Motor neuron (in vitro differentiated cells): ENCODE measurements at places on chromosomes 13 and 19. TPM values are rescaled to one million over a fixed set of nuclear protein-coding genes. Genes with fewer than 3 reads are reported as not detected.

DNA sequence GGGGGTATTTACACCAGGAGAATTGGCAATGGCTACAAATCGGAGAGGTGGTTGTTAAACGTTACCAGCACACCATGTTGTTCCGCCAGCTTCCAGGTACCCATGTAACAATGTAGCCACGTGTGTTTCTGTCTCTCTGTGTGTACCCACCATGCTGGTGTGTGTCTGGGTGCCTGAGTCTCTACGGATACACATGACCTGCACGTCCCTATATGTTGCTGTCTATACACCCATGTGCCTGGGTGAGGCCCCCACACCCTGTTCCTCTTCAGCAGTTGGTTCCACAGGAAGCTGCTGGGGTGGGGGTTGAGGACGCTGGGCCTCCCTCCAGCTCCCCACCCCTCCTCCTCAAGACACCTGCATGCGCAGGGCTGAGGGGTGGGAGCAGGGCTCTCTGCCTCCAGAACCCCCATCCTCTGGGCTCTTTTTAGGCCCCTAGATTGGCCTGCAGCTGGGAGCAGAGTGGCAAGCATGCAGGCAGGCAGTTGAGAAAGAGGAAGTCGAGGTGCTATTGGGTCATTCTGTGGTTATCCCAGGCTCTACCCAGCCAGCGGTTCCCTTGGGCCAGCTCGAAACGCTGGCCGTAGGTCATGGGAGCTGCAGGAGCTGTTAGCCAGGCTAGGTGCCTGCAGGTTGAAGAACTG is at the start of gene ARHGEF18:
TSS of gene ARHGEF18 (plus strand) at position 351 of the 644 bp plus-strand sequence. CDS start 13,954 bp downstream, outside the sequence.
- no peak for ATAC-seq

DNA sequence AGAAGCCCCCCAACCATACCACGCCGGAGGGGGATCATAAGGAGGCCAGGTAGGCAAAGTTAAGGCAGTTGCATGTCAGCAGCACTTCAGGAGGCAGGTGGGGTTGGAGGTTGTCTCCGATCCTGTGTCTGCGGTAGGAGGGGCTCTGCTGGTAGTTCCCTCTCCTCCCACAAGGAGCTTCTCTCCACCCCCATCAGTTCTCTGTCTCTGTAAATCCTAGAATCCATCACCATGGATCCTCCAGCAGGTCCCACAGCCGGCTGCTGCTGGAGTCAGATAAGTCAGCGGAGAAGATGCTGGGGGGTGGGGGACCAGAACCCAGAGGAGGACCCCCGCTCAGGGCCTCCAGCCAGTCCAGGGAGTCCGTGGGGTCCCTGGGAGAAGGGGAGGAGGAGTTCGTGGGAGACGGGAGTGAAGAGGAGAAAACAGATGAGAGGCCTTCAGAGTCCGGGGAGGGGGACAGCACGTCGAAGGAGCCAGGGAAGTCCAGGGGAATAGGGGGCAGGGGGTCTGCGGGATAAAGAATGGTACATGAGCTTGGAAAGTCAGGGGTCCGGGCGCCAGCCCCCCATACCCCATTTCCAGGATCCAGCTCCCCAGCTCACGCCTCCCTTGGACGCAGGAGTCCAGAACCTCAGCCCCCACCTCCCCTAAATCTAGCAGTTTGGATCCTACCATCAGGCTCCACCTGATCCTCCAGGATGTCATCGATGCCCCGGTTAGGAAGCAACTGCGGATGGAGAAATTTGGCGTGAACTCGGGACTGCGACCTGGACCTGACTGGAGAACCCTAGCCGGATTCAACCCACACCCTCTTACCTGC is 6.3 kb downstream of the MAMSTR start:
- no peak for ATAC-seq

DNA sequence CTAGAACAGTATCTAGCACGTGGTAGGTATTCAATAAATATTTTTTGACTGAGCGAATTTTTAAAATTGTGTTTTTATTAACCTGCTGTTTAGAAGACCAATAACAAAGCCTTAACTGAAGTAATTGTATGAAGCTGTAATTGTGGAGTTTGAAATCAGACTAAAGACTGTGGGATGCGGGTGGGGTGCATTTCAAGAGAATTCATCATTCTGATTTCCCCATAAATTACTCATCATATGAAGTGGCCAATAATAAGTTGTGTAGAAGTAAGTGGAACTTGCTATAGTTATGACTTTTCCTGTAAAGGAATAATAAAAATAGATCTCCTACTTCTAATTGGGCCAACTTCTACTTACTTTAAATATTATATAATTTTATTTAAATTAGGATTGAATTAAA is 449.3 kb downstream of the PCDH9 start:
- ATAC-seq = peak; percentile 74

DNA sequence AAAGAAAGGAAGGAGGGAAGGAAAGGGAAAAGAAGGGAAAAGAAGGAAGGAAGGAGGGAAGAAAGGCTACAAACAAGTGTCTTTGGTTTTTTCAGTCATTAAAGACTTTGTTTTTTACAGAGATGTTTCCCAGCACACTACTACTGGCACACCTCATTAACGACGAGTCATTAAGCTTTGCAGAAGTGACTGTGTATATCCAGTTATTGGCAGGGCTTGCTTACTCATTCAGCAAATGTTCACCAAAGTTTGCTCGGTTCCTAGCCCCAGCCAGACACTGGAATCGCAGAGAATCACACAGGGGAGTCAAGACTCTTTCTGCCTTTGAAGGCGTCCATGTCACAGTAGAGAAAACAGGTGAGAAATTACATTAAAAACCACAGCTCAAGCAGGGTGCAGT is 4.3 kb downstream of the NLRP12 start:
- ATAC-seq = no peak

- ATAC-seq = no peak
These were observed 56.2 kb downstream of the COLGALT1 start for GRCh38 chr19:17611462-17612244.

DNA sequence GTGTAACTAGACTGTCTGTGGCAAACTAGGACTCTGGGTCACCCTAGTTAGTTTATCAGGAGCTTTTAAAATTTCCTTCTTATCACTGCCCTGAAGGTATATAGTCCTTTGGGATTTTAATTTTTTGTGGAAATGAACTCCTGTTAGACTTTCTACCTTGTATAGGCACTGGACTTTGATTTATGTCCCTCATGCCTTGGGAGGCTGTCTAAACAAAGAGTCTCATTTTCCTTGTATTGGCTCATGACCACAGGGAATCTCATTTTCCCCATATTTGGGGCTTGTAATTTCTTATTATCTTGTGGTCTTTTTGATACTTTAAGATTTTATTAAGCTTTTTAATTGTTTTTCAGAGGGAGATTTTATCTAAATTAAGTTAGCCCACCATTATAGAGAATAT is 21.4 kb downstream of the KCTD4 start:
- ATAC-seq = no peak

- no peak for ATAC-seq
These were observed 8.4 kb downstream of the RGL3 start for GRCh38 chr19:11410682-11411081.

DNA sequence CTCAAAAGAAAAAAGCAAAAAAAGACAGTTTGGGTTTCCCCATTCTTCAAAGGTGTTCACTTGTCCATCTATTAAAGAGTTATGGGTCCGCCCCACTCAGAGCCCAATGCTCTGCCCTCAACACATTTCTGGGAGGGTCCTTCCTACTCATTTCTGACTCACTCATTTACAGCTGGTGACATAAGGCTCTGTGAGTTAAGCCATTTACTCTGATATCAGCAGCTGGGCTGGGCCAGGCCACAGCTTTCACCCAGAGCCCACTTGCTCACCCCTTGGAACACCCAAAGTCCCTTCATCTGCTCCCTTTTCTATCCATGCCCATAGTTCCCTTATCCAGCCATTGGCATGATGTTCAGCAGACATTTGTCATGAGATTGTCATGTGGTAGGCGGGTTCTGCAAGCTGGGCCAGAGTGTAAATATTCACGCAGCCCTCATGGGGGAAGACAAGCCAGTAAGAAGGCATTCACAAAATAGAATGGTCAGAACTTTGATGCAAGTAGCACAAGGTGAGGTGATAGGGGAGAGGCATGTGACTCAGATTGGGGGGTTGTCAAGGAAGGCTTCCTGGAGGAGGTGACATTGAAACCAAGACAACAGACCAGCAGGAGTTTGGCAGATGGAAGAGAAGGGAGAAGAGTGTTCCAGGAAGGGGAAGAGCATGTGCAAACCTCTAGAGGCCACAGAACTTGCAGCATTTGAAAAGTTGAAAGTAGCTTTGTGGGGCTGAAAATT is 5.9 kb downstream of the MAST1 start:
- ATAC-seq = no peak

DNA sequence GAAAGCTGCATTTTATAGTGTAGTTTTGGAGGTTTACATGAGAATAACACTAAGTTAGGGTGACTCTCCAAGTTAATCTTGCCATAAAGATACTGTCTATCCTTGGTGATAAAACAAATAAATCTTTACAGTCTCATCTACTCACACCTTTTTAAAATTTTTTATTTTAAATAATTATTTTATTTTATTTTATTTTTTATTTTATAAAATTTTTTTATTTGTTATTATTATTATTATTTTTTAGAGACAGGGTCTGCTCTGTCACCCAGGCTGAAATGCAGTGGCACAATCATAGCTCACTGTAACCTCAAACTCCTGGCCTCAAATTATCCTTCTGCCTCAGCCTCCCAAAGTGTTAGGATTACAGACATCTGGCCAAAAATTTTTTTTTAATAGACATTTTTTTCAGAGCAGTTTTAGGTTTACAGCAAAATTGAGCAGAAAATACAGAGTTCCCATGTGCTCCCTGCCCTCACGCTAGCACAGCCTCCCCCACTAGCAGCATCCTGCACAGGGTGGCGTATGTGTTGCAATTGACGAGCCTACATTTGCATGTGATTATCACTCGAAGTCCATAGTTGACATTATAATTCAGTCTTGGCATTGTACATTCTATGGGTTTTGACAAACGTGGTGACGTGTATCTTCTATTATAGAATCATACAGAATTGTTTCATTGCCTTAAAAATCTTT is 41.0 kb downstream of the RASL11A start:
- ATAC-seq = no peak

DNA sequence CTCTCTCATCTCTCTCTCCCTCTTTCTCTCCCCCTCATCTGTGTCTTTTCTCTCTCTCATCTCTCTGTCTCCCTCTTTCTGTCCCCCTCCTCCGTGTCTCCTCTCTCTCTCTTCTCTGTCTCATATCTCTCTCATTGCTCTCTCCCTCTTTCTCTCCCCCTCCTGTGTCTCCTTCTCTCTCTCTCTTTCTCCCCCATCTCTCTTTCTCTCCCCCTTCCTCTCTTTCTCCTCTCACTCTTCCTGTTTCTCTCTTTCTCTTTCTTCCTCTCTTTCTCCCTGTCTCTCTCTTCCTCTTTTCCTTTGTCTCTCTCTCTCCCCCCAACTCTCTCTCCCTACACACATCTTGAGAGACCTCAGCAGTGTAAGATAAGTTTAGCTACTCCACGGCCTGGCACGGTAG is 4.9 kb upstream of the RDH13 start:
- no peak for ATAC-seq

DNA sequence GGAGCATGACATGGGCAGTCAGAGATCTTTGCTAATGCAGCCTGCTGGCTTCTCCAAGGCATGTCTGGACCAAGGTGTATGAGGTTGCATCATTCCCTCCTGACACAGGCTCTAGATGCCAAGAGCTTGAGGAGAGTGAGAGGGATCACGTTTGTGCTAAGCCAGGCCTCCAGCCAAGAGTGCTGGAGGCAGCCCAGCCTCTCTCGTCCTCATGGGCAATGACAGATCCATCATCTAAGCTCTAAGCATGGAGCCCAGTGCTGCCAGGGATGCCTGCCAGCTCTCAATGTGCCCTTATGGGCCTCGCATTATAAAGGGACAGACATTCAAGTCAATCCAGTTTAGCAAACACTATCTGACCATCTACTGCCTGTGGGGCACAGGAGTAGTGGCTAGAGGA is 136.3 kb upstream of the VSTM2B start:
- ATAC-seq = no peak

DNA sequence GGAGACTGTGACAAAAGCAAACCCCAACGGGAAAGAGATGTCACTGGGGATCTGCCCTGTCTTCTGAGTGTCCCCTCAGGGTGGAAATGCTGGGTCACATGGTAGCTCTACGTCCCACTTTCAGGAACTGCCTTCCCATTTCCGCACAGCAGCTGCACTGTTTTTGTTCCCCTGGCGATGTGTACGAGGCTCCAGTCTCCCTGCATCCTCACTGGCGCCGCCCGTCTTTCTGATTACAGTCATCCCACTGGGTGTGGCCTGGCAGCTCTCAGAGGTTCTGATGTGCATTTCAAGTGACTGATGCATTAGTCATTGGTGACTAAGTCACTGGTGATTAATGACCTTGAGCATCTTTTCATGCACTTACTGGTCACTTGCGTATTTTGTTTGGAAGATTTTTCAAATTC is 21.2 kb downstream of the PCID2 start:
- peak; percentile 98 for ATAC-seq

DNA sequence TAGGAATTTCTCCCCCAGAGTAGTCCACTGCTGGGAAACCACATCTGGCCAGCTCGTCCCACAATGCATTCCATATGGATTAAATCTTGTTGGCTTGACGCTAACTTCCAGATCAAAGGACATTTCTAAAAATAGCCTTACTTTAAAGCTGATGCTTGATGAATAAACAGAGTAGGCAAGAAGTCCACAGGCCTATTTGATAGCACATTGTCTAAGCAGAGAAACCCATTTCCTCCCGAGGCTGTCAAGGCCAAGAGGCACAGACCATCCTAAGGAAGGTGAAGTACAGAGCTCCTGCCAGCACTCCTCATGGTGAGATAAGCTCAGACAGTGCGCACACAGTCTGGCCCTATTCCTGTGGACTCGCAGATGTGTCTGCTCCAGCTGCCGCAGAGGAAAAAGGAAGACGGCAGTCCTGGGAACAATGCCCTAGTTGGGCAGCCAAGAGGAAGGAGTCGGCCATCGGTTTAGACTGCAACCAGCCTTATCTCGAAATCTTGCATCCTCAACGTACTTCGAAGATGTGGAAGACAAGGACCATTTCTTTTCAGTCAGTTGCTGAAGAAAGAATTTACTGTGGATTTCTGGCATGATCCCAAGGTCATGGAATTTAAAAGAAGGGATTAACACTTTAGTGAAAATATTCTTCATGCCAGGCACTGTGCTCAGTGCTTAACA is 156.8 kb downstream of the RGCC start:
- no peak for ATAC-seq

F7 gene
- 0.40 and 0.46 TPM in 2 replicates for total RNA-seq

TRPC4 gene
- 1.4 and 4.9 TPM in 2 replicates for total RNA-seq

RCBTB2 gene
- 7.8 and 9.1 TPM in 2 replicates for total RNA-seq

PLA2G4C gene
- 12.5 and 14.6 TPM in 2 replicates for total RNA-seq

SOX1 gene
- total RNA-seq = 4.1 and 4.3 TPM in 2 replicates

IL4I1 gene
- total RNA-seq = 0.42 and 0.59 TPM in 2 replicates

TSHZ3 gene
- total RNA-seq = 12.5 and 15.8 TPM in 2 replicates

GAPDHS gene
- total RNA-seq = not detected in 2 replicates

LILRB1 gene
- 0.73 and 2.3 TPM in 2 replicates for total RNA-seq
